ENCODE measurements at places on chromosomes 7 and 10. TPM values are rescaled to one million over a fixed set of nuclear protein-coding genes. Genes with fewer than 3 reads are reported as not detected.

Gene AKR1D1
- total RNA-seq: not detected

Gene SLC39A12
- total RNA-seq: not detected

Gene TRIM50
- not detected for total RNA-seq

Gene CLRN3
- total RNA-seq: not detected

Gene NRAP
- under 0.01 TPM for total RNA-seq

Gene FANK1
- total RNA-seq: 13.9 TPM

Gene SLC13A4
- total RNA-seq: 0.08 TPM

Gene CARD11
- total RNA-seq: not detected

Gene TBC1D12
- total RNA-seq: 5.5 TPM

Gene STEAP4
- 0.08 TPM for total RNA-seq

Gene PTPRN2
- total RNA-seq: 3.0 TPM

Gene ACHE
- total RNA-seq: not detected

Gene CNNM2
- 15.3 TPM for total RNA-seq

Gene NEUROG3
- total RNA-seq: not detected

Gene HOXA1
- not detected for total RNA-seq

Gene PNLIPRP2
- not detected for total RNA-seq

Gene AKR1C2
- total RNA-seq: 13.3 TPM

Gene KCNH2
- 0.08 TPM for total RNA-seq

Gene TIMM23
- 47.7 TPM for total RNA-seq

Gene GSAP
- 1.4 TPM for total RNA-seq

Gene ANXA7
- total RNA-seq: 89.0 TPM

Gene OR6V1
- not detected for total RNA-seq

Gene ACSM6
- not detected for total RNA-seq

Gene EN2
- under 0.01 TPM for total RNA-seq

Gene PAX2
- total RNA-seq: not detected

Gene AEBP1
- 122 TPM for total RNA-seq

Gene CFAP46
- total RNA-seq: 0.38 TPM

Gene WNT8B
- total RNA-seq: not detected

Gene LBX1
- not detected for total RNA-seq

Gene GPR26
- not detected for total RNA-seq

Gene AKR1C4
- total RNA-seq: not detected

Gene TMEM229A
- total RNA-seq: 0.23 TPM

Gene MRLN
- not detected for total RNA-seq

Gene FAM25C
- total RNA-seq: not detected

Gene SNX10
- total RNA-seq: not detected

Gene OR9A2
- 0.12 TPM for total RNA-seq

All from smooth muscle cell of the coronary artery (primary cell).